ENCODE measurements at places on chromosomes 16 and 17.
A peak's percentile ranks its signal among the peaks of the same experiment; 100 is the strongest.

GRCh38 chr17:13777003-13777402 is 175.3 kb upstream of the HS3ST3A1 start:
- no peak for DNase-seq

- no peak for DNase-seq
Measured at GRCh38 chr17:64009571-64010402, 10.6 kb downstream of the ICAM2 start.

DNA sequence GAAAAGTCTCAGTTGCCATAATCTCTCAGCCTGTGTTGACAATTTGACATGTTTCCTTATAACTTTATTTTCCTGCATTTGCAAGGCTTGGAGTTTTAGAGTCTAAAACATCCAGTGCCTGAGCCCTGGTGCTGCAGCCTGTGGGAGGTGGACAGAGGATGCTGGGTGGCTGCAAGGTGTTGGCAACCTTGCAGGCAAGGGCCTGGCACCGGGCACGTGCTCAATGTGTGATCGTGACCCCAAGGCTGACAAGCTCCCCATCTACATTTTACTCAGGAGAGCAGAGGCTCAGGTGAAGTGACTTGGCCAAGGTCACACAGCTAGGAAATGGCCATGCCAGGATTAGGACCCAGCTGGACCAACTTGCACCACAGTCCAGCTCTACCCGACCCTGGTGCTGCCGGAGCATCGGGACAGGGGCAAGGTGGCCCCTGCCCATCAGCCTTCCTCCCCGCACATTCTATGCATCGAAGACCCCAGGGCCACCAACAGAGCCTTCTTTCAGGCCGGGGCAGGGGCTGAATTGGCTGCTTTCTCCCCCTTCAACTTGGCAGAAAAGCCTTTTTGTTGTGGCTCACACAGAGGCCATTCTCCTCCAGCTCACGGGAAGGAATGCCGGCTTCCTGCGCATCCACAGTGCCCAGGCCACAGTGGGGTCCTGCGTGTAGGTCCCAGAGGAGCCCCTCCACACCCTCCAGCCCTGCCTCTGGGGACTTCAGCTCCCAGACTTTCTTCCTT is 23.1 kb downstream of the MMP15 start:
- no peak for DNase-seq

- DNase-seq = no peak
Measured at GRCh38 chr17:72665852-72666851, 426.3 kb downstream of the SLC39A11 start.

DNA sequence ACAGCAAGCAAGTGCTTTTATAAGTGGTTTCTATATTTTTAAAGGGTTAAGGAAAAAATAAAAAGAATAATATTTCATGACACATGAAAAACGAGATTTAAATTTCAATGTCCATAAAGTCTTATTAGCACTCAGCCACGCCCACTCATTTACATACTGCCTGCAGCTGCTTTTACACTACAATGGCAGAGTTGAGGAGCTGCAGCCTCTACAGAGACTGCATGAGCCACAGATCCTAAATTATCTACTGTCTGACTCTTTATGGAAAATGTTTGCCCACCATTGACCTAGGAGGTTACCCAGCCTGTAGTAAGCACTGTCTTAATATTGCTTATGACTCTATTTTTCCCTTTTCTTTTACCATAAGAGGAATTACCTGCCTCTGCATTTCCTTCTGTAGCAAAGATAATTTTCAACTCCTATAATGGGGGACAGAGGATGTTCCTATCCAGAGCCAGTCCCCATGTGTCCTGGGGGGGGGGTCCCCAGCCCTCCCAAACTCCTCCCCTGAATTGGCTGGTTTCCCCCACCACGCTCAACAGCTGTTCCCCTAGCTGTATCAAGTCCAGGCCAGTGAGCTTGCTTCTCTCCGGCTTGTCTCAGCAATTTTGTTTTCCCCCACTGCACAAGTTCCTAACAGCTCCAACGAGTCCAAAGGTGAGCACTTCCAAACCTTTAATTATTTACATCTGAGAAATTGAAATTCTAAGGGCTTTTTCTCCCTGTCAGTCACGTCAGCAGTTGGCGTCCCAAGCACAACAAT is 139.4 kb upstream of the ERCC4 start:
- DNase-seq = no peak

GRCh38 chr17:83050651-83051395 is 28.6 kb upstream of the METRNL start:
- no peak for DNase-seq

GRCh38 chr16:60608971-60609370 is 1427.3 kb downstream of the CDH8 start:
- DNase-seq = no peak

- DNase-seq = no peak
Measured at GRCh38 chr16:57373117-57373947, 1.0 kb downstream of the CX3CL1 start.

GRCh38 chr17:69500911-69501429 is 86.5 kb downstream of the MAP2K6 start:
- DNase-seq = no peak

- DNase-seq = no peak
Measured at GRCh38 chr17:12666718-12667117, 1.0 kb downstream of the MYOCD start.

GRCh38 chr17:12409082-12409481 is 256.6 kb upstream of the MYOCD start:
- no peak for DNase-seq

- DNase-seq = peak; percentile 36
Measured at GRCh38 chr17:4833941-4834680, 971 bp downstream of the MINK1 start.

All from C1 segment of cervical spinal cord (tissue), 14 donors.